ENCODE measurements at places on chromosomes 12 and 14. TPM values are rescaled to one million over a fixed set of nuclear protein-coding genes. Genes with fewer than 3 reads are reported as not detected.

DNA sequence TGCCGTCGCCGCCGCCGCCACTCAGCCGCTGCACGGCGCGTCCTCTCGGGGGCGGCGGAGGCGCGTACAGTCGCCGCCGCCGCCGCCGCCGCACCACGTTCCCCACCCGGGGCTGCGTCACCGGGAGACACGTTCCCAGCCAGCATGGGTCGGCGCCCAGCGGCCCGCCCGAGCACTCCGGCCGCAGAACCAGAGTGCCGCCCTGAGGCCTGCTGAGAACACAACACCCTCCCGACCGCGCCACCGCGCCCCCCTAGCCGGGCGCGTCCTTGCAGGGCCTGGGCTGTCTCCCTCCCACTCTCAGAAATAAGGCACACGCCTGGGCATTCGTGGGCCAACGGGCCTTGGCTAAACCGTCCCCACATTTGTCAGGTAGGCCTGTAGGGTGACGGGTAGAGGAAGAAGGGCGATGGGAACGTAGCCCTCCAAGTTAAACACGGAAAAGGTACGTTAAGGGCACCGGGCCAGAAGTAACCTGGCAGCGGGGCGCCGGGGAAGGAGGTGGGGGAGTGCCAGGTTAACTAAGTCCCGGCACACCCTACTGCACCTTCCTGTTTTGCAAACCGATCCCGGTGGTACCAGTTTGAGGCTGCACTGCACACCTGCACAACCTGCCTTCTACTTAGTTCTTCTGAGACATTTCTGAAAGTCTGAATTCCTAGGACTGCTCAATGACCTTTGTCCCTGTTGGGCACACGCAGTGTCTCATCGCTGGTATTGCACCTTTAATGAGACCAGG lies at the start of gene MAP4K5:
TSS of gene MAP4K5 (minus strand) at position 68 of the 739 bp plus-strand sequence. CDS start 520 bp downstream, outside the sequence.
- DNase-seq: peak; percentile 59

Gene FAM222A
- 3.1 TPM for total RNA-seq

GRCh38 chr12:121905746-121906145 lies 12.6 kb upstream of the CFAP251 start:
- DNase-seq: peak; percentile 57

Gene NIN
- total RNA-seq: 30.0 TPM

GRCh38 chr14:89032086-89032649 lies 207.7 kb downstream of the TTC8 start:
- no peak for DNase-seq

- DNase-seq: no peak
Measured at GRCh38 chr14:38828183-38828827, 274.7 kb downstream of the SEC23A start.

Gene FRS2
- 73.7 TPM for total RNA-seq

Gene TRAF3
- total RNA-seq: 40.1 TPM

Gene PRB2
- not detected for total RNA-seq

GRCh38 chr12:8831116-8831515 lies 8.7 kb downstream of the A2ML1 start:
- no peak for DNase-seq

GRCh38 chr12:50047693-50048250 lies 9.6 kb upstream of the ASIC1 start:
- no peak for DNase-seq

DNA sequence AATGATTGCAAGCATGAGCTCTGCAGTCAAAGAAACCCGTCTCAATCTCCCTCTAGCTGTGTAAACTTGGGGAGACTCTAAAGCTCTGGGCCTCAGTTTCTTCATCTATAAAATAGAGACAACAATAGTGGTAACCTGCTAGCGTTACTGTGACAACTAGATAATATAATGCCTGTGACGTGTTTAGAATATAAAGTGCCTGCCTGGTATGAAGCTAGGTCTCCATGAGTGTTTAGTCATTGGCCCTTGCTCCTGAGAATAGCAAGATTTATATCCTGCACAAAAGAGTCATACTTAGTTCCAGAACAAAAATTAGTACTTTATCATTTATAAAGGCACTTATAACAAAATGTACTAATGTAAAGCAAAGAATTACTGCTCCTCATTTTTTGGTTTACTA lies 8.8 kb upstream of the DCP1B start:
- DNase-seq: no peak

- DNase-seq: no peak
Measured at GRCh38 chr12:646442-647384, 16.5 kb downstream of the NINJ2 start.

Gene LTB4R
- total RNA-seq: 1.3 TPM

- no peak for DNase-seq
Measured at GRCh38 chr12:47004634-47005033, 74.8 kb upstream of the PCED1B start.

Gene POTEM
- total RNA-seq: not detected

DNA sequence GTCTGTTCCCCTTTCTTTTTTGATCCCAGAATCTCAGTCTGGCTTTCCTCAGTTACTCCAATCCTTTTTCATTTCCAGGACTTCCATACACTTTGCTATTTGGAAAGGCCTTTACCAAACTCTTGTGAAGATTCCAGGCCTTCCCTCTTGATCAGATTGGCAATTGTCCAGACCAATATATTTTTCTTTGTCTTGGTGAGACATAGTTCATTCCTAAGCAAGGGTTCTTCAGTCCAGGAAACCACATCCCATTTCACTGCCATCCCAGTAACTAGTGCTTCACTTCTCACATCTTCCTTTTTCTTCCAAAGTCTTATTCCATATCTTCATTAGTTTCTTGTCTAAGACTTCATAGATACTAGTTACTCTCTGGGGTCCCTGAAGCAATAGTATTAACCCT lies 2.1 kb upstream of the PTPRQ start:
- DNase-seq: peak; percentile 54

Gene LUM
- total RNA-seq: 31.9 TPM

Gene TAS2R9
- 0.35 TPM for total RNA-seq

DNA sequence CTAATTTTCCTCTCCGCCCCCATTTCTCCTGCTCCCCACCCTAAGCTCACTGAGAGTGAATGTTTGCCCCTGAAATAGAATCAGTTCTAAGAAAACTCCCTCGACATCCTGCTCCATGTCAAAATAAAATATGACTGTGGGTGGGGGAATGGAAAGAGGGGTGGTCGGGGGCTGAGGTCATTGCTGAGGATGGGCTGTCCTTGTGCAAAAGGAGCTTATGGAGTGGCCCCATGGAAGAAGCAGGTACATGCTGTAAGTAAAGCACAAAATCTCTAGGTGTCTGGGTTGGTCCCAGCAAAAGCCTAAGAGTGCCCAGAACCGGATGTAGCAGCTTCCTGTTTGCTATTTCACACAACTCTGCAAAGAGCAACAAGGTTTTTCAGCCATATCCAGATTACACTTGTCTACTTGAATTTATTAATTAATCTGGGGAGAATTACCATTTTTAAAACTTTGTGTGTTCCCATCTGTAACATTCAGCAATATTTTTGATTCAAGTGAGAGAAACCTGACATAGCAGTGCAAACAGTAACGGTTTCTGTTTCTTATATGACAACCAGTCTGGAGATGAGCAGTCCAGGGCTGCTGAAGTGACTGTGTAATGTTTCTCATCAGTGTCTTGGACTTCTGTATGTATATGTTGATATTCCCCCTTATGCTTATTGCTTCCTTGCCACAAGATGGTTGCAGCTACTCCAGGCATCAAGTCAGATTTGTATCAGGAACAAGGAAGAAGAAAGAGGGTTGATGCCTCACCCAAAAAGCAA lies 40.4 kb upstream of the GZMB start:
- no peak for DNase-seq

DNA sequence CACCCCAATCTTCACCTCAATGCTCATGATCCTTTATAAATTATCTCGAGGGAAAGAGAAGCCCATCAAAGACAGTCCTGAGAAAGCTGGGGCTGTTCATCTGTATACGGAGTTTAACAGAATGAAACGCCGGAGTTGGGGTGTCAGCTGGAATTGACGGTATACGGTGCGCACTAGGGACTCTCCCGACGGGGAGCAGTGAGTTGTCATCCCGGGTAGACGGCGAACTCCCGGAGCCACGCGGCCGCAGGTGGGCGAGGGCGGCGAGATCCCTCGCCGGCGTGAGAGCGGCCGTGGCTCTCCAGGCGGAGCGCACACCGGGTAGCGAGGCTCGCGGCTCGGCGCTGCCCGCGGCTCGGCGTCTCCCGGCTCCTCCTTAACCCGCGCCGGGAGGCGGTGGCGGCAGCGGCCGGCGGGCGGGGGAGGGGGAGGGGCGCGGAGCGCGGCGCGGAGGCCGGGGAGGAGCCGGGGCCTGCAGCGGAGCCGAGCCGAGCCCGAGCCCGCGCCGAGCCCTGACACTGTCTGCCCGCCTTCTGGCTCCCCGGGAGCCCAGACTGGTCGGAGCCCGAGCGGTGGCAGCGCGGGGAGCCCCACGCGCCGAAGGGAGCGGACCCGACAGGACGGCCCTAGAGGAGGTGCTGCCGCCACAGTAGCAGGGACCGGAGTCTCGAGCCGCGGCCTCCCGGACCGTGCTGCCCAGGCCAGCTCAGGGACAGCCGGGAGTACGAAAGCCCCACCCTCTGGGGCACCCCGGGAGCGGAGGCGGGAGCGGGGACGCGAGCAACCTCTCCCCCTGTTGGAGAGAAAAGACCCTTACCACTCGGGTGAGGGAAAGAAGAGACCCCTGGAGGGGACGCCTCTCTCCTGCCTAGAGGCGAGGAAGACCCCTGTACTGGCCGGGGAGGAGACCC lies at the start of gene FOXJ2:
TSS of gene FOXJ2 (plus strand) at position 475 of the 911 bp plus-strand sequence. CDS start 7,117 bp downstream, outside the sequence.
- peak; percentile 28 for DNase-seq

GRCh38 chr12:18320036-18320617 lies 58.8 kb downstream of the PIK3C2G start:
- peak; percentile 91 for DNase-seq

Gene SRSF9
- total RNA-seq: 190 TPM

Gene ART4
- total RNA-seq: not detected

DNA sequence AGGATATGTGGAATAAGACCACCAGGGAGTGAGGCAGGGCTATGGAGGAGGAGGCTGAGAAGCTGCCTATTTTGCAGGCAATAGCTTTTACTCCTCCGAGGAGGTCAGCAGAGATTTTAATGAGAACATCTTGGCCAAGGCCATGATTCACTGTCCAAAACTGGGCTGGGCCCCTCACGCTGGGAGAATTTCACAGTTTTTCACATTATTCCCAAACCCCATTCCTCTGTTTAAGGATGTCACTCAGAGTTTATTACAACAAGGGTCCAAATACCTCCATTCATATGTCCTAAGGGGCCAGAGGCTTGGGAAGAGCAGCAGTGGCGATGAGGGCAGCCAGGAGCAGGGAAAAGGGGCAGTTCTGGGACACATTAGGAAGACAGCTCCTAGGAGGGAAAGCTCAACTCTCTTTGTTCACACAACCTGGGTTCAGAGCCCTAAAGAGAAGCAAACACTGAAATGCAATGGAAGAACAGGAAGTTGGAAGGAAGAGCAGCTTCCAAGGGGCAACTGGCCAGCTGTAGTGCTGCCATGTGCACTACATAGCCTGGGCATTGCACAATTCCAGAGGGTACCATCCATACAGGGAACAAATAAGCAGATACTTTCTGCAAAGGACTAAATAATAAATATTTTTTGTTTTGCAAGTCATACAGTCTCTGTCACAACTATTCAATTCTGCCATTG lies 283.2 kb downstream of the NUAK1 start:
- no peak for DNase-seq

GRCh38 chr12:127767656-127768055 lies 499.3 kb upstream of the TMEM132C start:
- DNase-seq: no peak

Gene DLK1
- not detected for total RNA-seq

- no peak for DNase-seq
Measured at GRCh38 chr12:3004655-3005565, 45.7 kb downstream of the TEAD4 start.

Gene CIROP
- total RNA-seq: not detected

DNA sequence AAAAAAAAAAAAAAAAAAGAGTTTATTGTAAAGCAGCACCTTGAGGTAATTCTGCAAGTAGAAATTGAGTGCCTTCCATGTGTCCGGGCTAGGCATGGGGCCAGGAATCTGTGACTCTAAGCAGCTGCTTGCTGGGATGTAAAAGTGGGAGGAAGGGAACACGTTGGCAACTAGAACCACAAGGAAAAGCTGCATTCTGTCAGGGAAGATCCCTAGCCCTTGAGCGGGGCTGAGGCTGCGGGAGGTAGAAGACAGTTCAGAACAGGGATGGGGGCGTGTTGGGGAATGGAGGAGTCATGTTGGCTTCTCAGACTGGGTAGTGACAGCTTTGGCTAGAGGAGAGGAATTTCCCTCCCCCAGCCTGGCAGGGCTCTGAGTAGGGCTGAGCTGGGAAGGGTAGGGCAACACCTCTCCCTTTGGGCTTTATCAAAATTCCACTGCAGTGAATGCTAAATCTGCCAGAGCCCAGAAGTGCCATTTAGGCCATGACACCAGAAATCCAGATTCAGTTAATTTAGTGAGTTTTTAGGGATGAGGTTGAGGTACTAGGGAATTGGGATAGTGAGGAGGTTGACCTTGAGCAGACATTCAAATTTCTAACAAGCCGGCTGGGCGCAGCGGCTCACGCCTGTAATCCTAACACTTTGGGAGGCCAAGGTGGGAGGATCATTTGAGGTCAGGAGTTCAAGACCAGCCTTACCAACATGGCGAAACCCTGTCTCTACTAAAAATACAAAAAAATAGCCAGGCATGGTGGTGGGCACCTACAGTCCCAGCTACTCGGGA lies 3.4 kb upstream of the TRAFD1 start:
- DNase-seq: peak; percentile 59

DNA sequence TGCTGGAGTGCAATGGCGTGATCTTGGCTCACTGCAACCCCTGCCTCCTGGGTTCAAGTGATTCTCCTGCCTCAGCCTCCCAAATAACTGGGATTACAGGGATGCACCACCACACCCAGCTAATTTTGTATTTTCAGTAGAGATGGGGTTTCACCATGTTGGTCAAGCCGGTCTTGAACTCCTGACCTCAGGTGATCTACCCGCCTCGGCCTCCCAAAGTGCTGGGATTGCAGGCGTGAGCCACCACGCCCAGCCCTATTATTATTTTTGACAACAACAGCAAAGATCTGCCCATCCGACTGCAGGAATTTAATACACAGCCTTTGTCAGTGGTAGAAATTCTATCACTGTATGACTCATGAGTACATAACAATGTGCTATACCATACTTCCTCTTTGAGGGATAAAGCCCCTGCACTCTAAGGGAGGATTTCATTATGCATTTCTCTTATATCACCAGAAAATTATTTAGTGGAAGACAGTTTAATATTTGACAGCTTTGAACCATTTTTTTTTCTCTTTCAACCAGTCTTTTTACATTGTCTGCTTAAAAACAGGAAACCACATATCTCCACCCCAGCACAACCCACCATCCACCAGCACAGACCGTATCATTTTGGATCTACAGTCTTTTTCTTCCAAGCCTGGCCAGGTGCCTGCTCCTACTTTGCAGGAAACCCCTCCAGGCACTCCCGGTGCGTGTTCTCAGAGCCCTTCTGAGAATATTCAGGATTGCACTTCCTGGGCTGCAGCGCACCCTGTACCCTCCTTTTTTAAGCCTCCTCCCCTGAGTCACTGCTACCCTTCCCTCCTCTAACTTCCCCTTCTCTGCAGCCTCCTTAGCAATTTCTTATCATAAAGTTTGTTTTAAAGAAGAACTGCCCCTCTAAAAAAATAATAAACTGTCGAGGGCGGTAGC lies 594 bp downstream of the ARHGDIB start:
- peak; percentile 30 for DNase-seq

Gene PTPN6
- 14.8 TPM for total RNA-seq

Gene ADCY4
- 0.40 TPM for total RNA-seq

GRCh38 chr12:8156845-8157244 lies at the start of gene ZNF705A:
ZNF705A (plus strand) TSS chr12:8157015; CDS start chr12:8172626, 15,611 bp downstream.
- peak; percentile 98 for DNase-seq

Data from renal cortical epithelial cell (primary cell).